Stomach (tissue), 19 donors: ENCODE measurements at places on chromosomes 3 and 15. TPM values are rescaled to one million over a fixed set of nuclear protein-coding genes. Genes with fewer than 3 reads are reported as not detected.
A peak's percentile ranks its signal among the peaks of the same experiment; 100 is the strongest.

DNA sequence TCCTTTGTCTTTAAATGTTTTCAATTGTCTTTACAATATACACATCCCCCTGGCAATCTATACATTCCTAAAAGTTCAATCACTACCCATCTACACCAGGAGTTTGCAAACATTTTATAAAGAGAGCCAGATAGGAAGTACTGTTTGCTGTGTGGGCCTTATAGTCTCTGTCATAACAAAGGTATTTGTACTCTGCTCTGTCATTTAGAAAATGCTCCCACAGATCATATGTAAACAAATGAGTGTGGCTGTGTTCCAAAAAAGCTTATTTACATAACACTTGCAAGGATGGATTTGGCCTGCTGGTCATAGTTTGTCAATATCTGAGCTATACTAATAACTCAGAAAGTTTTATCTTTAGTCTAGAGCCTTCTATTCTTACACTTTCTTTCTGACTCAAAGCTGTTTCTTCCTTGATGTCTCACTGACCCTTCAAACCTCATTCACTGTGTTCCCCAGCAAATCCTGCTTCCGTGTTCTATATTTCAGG lies 511.9 kb downstream of the GBE1 start:
- H3K36me3 ChIP-seq = no peaks in the 10 kb centered on the region
- H3K27ac ChIP-seq = no peak overlapping the region
- H3K4me1 ChIP-seq = no peaks in the 10 kb centered on the region
- H3K27me3 ChIP-seq = no peaks in the 10 kb centered on the region
- DNase-seq = peak; percentile 32

- no peaks in the 10 kb centered on the region for H3K36me3 ChIP-seq
- H3K27ac ChIP-seq = no peak overlapping the region
- no peaks in the 10 kb centered on the region for H3K4me1 ChIP-seq
- H3K4me3 ChIP-seq = no peak overlapping the region
- H3K27me3 ChIP-seq = no peaks in the 10 kb centered on the region
Measured at GRCh38 chr3:106121491-106122289, 252.9 kb upstream of the CBLB start.

- H3K27me3 ChIP-seq = peaks cover 4% of the 10 kb centered on the region
- no peak overlapping the region for H3K4me3 ChIP-seq
Measured at GRCh38 chr3:127162947-127163645, 29.8 kb upstream of the PRR23E start.

DNA sequence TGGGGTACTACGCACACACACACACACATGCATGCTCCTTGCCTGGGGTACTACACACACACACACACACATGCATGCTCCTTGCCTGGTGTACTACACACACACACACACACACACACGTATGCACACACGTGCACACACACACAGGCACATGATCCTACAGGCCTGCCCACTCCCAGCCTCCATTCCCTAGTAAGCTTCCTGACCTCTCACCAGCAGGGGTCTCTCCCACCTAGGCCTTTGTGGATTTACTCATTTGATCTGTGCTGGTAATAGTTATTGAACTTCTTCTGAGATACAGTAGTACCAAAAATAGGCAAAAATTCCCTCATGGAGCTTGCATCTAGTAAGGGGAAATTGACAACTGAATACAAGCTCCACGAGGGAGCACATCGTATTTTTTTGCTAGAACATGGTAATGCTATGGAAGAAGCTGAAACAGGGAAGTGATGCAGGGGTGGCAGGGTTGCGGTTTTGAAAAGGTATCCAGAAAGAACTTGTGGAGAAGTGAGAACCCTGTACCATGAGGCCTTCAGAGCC lies 19.1 kb downstream of the TTC21A start:
- no peak for DNase-seq
- H3K4me3 ChIP-seq = no peak overlapping the region
- H3K36me3 ChIP-seq = peaks cover 3% of the 10 kb centered on the region
- H3K27me3 ChIP-seq = no peaks in the 10 kb centered on the region

GRCh38 chr3:67515778-67516177 lies 138.6 kb downstream of the SUCLG2 start:
- no peak overlapping the region for H3K4me3 ChIP-seq
- peaks cover 60% of the 10 kb centered on the region for H3K36me3 ChIP-seq
- no peak overlapping the region for H3K27ac ChIP-seq
- no peaks in the 10 kb centered on the region for H3K27me3 ChIP-seq

GRCh38 chr3:150697646-150698045 lies 6.1 kb downstream of the ERICH6 start:
- H3K36me3 ChIP-seq = no peaks in the 10 kb centered on the region
- H3K27me3 ChIP-seq = no peaks in the 10 kb centered on the region
- no peak overlapping the region for H3K27ac ChIP-seq
- no peak overlapping the region for H3K4me3 ChIP-seq
- H3K4me1 ChIP-seq = no peaks in the 10 kb centered on the region

Gene QRICH1
- total RNA-seq = 63.4 TPM

DNA sequence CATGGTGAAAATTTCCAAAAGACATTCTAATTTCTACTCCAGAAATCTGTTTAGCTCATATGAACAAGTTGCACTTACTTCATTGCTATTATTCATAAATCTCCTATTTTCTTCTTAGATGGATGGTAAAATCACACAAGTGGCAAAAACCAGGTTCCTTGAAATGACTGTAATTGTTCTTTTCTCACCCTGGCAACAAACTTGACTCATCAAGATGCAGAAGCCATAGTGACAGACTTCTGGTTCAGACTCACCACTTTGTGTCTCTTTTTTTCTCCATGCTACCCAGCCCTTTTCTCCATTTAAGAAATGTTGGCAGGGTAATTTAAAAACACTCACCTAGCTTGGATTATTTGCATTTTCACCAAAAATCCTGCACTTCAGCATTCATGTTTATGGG lies 82.1 kb downstream of the LRRC28 start:
- no peak overlapping the region for H3K27ac ChIP-seq
- no peaks in the 10 kb centered on the region for H3K27me3 ChIP-seq
- no peak for DNase-seq
- no peaks in the 10 kb centered on the region for H3K4me1 ChIP-seq

DNA sequence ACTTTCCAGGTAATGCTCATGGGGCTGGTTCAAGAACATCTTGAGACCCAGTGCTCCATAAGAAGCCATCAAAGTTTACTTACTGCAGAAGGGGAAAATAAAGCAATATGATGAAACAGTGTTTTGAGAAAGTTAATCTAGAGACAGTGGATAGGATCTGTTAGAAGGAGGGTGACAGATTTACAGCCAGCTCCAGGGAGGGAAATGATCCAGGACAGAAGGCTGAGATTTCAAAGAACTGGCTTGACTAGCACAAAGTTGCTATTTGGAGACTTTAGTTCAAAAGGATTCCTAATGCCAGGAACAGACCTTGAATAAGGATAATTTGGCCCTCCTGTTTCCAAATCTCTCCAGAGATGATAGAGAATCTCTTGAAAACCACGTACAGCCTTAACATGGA lies 166.5 kb upstream of the NECTIN3 start:
- H3K27me3 ChIP-seq = no peaks in the 10 kb centered on the region
- H3K36me3 ChIP-seq = no peaks in the 10 kb centered on the region
- H3K27ac ChIP-seq = no peak overlapping the region
- H3K4me3 ChIP-seq = no peak overlapping the region
- no peaks in the 10 kb centered on the region for H3K4me1 ChIP-seq

- no peak overlapping the region for H3K27ac ChIP-seq
- no peak overlapping the region for H3K4me3 ChIP-seq
- no peak for DNase-seq
- H3K36me3 ChIP-seq = peaks cover 97% of the 10 kb centered on the region
Measured at GRCh38 chr3:53187430-53187829, 26.4 kb downstream of the PRKCD start.

- DNase-seq = no peak
- H3K27ac ChIP-seq = no peak overlapping the region
- no peak overlapping the region for H3K4me3 ChIP-seq
- H3K4me1 ChIP-seq = no peaks in the 10 kb centered on the region
- H3K36me3 ChIP-seq = no peaks in the 10 kb centered on the region
- H3K27me3 ChIP-seq = no peaks in the 10 kb centered on the region
Measured at GRCh38 chr15:44136991-44137477, 58.0 kb downstream of the FRMD5 start.

- H3K4me1 ChIP-seq = peaks cover 11% of the 10 kb centered on the region
- DNase-seq = no peak
- no peaks in the 10 kb centered on the region for H3K27me3 ChIP-seq
- no peak overlapping the region for H3K4me3 ChIP-seq
- no peaks in the 10 kb centered on the region for H3K36me3 ChIP-seq
Measured at GRCh38 chr3:54988838-54989630, 61.2 kb upstream of the LRTM1 start.

DNA sequence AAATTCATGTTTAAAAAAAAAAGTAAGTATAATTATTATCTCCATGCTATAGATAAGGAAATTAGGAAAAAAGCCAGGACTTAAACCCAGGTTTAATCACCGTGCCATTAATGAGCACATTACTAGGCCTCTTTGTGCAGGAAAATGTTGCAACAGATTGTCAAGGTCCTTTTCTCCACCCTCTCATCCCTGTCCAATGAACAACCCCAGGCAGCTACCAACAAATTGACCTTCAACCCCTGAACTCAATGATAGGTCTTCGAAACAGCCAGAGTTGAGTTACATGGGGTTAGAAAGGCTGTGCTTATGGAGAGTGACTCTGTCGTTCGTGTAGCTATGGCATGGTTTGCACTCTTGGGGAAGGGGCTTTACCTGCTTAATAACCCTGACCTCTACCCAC lies 84.2 kb upstream of the CTNNB1 start:
- no peak overlapping the region for H3K27ac ChIP-seq
- H3K36me3 ChIP-seq = no peaks in the 10 kb centered on the region
- H3K4me1 ChIP-seq = peaks cover 8% of the 10 kb centered on the region
- H3K27me3 ChIP-seq = no peaks in the 10 kb centered on the region

DNA sequence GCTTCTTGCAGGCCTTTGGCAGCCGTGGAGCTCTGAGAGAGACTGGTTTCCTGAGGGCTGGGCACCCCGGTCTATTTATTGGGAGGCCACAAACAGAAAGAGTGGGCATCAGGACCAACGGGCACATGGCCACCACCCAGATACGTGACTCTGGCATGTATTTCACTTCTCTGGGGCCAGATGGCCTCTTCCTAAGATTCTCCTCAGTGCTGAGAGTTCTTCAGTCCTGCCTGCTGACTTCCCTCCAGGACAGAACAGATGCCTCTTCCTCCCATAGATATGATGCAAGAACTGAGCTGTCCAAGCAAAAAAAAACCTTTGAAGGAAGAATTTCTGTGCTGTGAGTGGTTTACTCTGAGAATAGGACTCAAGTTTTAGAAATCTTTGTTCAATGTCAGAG lies 107.7 kb downstream of the IGF2BP2 start:
- H3K4me3 ChIP-seq = no peak overlapping the region
- no peaks in the 10 kb centered on the region for H3K4me1 ChIP-seq
- no peaks in the 10 kb centered on the region for H3K27me3 ChIP-seq
- no peaks in the 10 kb centered on the region for H3K36me3 ChIP-seq

GRCh38 chr15:68430471-68431036 lies 1.4 kb downstream of the ITGA11 start:
- peaks cover 36% of the 10 kb centered on the region for H3K27me3 ChIP-seq
- H3K4me1 ChIP-seq = peaks cover 20% of the 10 kb centered on the region
- H3K36me3 ChIP-seq = no peaks in the 10 kb centered on the region

Gene SLCO2A1
- total RNA-seq = 3.5 TPM

Gene PRICKLE2
- total RNA-seq = 42.5 TPM

- H3K27ac ChIP-seq = no peak overlapping the region
- no peaks in the 10 kb centered on the region for H3K27me3 ChIP-seq
- no peak overlapping the region for H3K4me3 ChIP-seq
- no peaks in the 10 kb centered on the region for H3K36me3 ChIP-seq
Measured at GRCh38 chr3:101942356-101942755, 93.0 kb downstream of the NFKBIZ start.

- DNase-seq = no peak
- no peak overlapping the region for H3K4me3 ChIP-seq
- H3K4me1 ChIP-seq = no peaks in the 10 kb centered on the region
- H3K27me3 ChIP-seq = no peaks in the 10 kb centered on the region
- H3K27ac ChIP-seq = no peak overlapping the region
Measured at GRCh38 chr3:36693670-36694069, 70.7 kb downstream of the DCLK3 start.
